ENCODE measurements at places on chromosomes 12 and 14. TPM values are rescaled to one million over a fixed set of nuclear protein-coding genes. Genes with fewer than 3 reads are reported as not detected.
A peak's percentile ranks its signal among the peaks of the same experiment; 100 is the strongest.

Gene SELPLG
- 157 TPM for total RNA-seq

Gene RIMBP2
- total RNA-seq: not detected

- H3K4me3 ChIP-seq: peak overlapping the region; percentile 97
- peak; percentile 91 for DNase-seq
- no peaks in the 10 kb centered on the region for H3K27me3 ChIP-seq
- no peaks in the 10 kb centered on the region for H3K36me3 ChIP-seq
- H3K4me1 ChIP-seq: peaks cover 44% of the 10 kb centered on the region
- peak overlapping the region; percentile 99 for H3K27ac ChIP-seq
Measured at GRCh38 chr12:49130151-49131050, 794 bp downstream of the TUBA1B start.

DNA sequence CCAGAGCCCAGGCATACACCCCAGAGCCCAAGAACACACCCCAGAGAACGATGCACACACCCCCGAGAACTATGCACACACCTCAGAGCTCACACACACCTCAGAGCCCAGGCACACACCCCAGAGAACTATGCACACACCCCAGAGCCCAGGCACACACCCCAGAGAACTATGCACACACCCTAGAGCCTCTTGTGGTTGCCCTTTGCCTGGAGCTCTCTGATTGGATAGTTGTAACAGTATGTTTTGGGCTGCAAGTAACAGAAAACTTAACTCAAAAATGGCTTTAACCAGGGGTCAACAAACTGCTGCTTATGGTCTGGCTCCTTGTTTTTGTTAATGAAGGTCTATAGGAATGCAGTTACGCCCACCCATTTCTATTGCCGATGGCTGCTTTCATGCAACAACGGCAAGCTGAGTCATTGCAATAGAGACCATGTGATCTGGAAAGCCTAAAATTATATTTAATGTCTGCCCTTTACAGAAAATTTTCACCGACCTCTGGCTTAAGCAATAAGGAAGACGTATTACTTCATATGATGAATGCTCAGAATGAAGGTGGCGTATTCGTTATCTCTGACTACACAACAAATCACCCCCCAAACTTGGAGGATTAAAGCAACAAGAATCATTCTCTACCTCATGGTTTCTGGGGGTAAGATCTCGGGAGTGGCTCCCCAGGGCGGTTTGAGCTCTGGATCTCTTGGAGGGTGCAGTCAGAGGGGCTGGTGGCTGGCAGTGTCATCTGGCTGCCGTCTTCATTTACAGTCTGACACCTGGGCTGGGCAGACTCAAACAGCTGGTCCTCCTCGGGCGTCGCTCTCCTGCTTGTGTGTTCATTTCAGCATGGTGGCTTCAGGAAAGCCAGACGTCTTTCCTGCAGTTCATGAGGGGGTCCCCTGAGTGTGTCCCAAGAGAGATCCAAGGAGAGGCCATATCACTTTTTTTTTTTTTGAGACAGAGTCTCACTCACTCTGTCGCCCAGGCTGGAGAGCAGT, 66.3 kb upstream of the NCOR2 start:
- H3K27me3 ChIP-seq: no peaks in the 10 kb centered on the region
- no peak overlapping the region for H3K4me3 ChIP-seq
- H3K27ac ChIP-seq: no peak overlapping the region
- peaks cover 11% of the 10 kb centered on the region for H3K4me1 ChIP-seq

- peak overlapping the region; percentile 93 for H3K4me3 ChIP-seq
- no peaks in the 10 kb centered on the region for H3K27me3 ChIP-seq
- H3K36me3 ChIP-seq: peaks cover 20% of the 10 kb centered on the region
- peaks cover 41% of the 10 kb centered on the region for H3K4me1 ChIP-seq
- DNase-seq: no peak
Measured at GRCh38 chr14:55051165-55051422, 353 bp upstream of the MAPK1IP1L start.

DNA sequence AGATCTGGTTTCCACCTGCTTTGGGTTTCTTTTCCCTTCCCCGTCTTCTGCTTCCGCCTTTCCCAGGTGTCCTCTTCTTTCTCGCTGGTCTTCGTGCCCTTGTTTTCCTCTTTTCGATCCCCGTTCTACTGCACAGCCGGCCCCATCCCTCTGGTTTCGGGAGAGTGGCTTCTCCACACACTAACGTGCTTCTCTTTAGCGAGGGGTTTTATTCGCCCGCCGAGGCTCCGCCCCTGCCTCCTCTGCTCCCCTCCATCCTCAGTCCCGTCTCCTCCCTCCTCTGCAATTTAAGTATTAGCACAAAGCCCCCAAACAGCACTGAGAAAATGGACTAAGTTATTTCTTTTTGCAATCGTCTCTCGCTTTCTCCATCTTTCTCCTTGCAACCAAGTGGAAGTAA, at the start of gene SLC7A8:
Gene SLC7A8, minus strand, starts transcription at position 182 of the 400 bp plus-strand sequence. CDS start 746 bp downstream, outside the sequence.
- peak; percentile 41 for DNase-seq
- H3K27me3 ChIP-seq: no peaks in the 10 kb centered on the region
- H3K4me1 ChIP-seq: peaks cover 27% of the 10 kb centered on the region
- no peaks in the 10 kb centered on the region for H3K36me3 ChIP-seq
- H3K27ac ChIP-seq: no peak within 1 kb of the TSS

DNA sequence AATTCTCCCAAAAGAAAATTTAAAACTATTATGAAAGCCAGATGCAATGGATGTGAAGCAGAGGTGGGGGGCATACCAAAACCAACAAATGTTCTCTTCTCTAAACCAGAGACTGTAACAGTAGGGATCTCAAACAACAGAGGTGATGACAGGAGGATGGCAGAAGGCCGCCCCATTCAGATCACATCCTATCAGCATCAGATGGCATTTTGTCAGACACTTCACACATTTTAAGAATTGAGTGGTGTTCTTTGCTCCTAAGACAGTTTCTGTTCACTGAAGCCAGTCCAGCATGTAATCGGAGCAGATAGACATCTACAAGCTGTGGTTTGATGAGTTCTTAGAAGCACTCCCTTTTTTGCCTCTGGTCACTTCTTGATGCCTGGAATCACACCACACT, 59.6 kb upstream of the SRRM4 start:
- H3K27ac ChIP-seq: no peak overlapping the region
- H3K4me1 ChIP-seq: no peaks in the 10 kb centered on the region
- peaks cover 2% of the 10 kb centered on the region for H3K27me3 ChIP-seq
- no peak for DNase-seq
- H3K4me3 ChIP-seq: no peak overlapping the region

- H3K27me3 ChIP-seq: no peaks in the 10 kb centered on the region
- peaks cover 58% of the 10 kb centered on the region for H3K4me1 ChIP-seq
- H3K27ac ChIP-seq: peak overlapping the region; percentile 33
Measured at GRCh38 chr14:52318062-52318461, 4.0 kb downstream of the PTGER2 start.

DNA sequence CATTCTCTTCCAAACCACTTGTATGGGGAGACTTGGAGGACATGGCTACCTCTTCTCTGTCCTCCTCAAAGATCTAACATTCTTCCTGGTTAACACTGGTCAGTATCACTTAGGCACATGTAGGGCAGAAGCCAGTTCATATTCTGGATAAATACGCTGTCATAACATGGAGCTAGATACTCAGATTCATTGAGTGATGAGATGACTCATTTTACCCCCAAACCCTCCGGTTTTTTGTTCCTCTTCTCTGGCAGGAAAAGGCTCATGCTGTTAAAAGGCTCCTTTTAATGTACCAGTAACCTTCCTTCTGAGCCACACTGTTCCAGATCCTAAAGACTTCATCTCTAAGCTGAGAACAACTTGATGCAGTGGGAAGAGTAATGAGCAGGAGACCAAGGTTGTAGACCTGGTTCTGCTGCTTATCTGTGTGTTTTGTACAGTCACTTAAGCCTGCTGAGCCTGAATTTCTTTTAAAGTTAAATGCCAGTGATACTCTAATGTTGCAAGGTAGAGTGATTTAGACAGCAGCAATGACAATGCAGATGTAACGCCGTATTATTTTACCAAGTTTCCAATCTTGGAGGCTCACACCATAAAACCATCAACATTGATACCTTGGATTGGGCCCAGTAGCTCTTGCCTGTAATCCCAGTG, 57.3 kb upstream of the ELK3 start:
- DNase-seq: no peak
- H3K27ac ChIP-seq: no peak overlapping the region
- peaks cover 6% of the 10 kb centered on the region for H3K27me3 ChIP-seq
- no peak overlapping the region for H3K4me3 ChIP-seq
- peaks cover 10% of the 10 kb centered on the region for H3K4me1 ChIP-seq

DNA sequence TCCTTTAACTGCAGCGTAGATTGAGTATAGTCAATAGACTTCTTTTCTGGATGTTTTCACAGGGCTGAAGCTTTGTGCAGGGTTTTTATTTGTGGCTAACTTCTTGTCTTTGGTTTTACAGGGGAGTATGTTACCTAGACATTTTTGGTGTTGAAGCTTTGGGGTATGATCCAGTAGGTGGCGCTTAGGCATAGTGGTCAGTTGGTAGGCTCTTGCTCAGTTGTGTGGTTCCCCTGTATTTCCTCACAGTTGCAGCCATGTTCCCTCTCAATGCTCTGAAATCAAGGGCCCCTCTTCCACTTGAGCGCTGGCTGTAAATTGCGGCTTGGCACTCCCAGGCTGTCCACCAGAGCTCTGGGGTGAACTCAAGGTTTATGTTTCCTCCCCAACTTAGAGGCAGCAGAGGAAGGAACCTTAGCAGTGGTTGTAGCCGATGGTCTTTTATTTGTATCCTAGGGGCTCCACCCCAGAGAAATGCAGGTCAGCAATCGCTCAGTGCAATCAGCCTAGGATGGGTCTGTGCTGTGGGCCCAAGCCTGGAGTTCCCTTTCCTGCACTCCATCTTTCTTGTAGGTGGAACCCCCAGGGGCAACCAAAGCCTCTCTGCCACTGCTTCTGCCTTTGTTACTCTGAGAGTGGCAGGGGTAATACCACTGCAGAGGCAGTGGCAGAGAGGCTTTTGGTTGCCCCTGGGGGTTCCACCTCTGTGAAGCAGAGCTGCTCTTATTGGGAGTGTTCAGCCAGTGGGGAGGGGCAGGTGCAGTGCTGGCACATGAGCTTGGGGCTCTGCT, 55.1 kb downstream of the CMAS start:
- peaks cover 5% of the 10 kb centered on the region for H3K4me1 ChIP-seq
- DNase-seq: no peak

Data from naive thymus-derived CD8-positive, alpha-beta T cell (primary cell).